ENCODE measurements at places on chromosomes 1 and 21.

- DNase-seq: no peak
Measured at GRCh38 chr1:51512606-51513005, 6.5 kb downstream of the EPS15 start.

- no peak for DNase-seq
Measured at GRCh38 chr1:201737352-201738060, 91.5 kb upstream of the IPO9 start.

DNA sequence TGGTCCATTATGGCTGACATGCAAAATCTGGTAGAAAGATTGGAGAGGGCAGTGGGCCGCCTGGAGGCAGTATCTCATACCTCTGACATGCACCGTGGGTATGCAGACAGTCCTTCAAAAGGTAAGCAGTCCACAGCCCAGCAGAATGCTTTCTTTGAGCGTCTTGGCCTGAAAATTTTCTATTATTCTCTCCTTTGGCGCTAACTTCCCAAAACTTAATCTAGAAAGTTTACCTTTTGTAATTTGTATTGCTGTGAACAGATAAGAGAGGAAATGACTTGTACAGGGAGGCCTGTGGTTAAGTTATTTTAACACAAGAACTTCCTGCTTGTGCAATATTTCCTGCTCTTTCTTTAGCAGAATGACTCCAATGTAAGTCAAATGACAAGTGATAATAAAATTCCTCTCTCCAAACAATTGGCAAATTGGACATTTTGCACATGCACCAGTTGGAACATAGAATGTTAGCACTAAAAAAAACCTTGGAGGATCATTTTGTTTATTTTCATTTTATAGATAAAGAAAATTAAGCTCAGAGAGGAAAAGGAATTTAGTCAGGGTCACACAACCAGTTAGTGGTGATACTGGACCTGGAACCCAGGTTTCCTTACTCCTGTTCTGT lies 18.9 kb downstream of the CAP1 start:
- DNase-seq: peak; percentile 42

DNA sequence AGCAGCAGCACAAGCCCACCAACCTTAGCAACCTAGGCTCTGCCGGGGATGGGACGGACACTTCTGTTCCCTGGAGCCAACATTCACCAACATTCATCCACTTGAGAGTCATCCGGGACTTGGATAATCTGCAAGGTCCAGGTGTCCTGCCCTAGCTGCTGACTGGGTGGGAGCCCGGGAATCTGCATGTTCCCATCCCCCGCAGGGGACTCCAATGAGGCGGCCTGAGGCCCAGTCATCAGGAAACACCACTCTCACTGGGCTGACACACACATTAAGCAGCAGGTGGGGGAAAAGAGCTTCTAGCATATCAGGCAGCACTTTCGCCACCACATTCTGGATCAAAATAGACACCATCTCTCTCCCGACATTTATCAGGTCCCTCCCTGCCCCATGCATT lies 38.4 kb upstream of the CCSAP start:
- DNase-seq: no peak

- DNase-seq: no peak
Measured at GRCh38 chr1:61332796-61333195, 250.4 kb downstream of the NFIA start.

- DNase-seq: no peak
Measured at GRCh38 chr1:234907940-234908405, 220.7 kb downstream of the TOMM20 start.

DNA sequence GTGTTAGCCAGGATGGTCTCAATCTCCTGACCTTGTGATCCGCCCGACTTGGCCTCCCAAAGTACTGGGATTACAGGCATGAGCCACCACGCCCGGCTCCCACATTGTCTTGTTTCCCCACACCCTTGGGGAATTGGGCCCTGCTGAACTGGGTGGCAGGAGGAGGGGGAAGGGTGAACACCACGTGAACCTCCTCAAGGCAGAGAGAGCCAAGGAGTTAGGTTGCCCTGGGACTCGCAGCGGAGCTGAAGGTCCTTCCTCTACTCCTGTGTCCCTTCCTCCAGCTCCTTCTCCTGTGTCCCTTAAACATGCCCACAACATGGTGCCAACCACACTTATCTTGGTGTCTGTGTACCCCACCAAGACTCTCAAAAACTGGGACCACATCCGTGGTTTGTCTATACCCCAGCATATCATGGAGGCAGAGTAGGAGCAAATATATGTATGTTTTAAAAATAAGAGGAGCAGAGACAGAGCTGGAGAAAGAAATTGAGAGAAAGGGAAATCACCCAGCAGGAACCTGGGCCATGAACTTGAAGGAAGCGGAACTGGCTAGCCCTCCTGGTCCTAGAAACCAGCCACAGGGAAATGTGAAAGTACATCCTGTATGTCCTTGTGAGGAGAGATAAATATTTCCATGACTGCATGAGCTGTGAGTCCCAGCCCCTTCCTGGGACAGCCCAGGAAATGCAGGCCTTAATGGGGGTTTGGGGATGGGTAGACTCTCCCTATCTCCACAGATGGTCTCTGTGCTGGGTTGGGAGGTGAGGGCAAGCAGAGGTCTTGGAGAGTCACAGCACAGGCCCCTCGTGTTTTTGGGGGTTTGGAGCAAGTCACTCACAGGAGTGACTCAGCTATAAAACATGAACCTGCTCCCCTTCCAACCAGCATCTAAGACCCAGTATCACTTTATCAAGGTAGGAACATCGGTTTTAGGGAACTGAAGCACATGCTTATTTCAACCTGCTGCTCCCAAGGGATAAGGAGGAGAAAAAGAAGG lies 9.4 kb upstream of the TAL1 start:
- DNase-seq: no peak

DNA sequence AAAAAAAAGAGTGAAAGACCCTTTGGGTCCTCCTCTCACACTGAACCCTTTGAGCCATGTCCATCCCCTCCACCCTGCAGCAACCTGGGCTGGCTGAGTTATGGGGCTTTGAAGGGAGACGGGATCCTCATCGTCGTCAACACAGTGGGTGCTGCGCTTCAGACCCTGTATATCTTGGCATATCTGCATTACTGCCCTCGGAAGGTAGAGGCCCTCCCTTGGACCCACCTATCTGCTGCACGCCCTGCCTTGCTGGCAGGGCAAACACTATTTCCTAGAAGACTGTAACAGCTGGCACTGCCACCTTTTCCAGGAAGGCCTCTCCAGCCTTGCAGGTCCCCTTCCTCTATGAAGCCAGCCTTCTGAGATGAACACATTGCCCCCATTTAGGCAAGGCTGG lies 1.1 kb downstream of the SLC50A1 start:
- no peak for DNase-seq

- DNase-seq: no peak
Measured at GRCh38 chr1:47390843-47391242, 25.2 kb upstream of the FOXE3 start.

DNA sequence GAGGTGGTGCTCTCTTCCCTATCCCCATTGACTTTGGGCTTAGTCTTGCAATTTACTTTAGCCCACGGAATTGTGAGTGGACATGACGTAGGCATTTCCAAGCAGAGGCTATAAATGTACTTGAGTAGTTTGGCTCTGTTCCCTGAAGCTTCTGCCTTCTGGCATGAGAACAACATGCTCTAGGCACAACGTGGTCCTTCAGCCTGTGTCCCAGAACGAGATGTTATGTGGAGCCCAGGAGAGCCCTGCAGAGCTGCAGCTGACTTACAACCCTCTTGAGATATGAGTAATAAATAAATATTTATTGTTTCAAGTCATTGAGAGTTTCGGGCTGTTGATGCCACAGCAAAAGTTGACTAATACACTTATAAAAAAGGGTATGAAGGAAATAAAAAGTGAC lies 105.2 kb upstream of the HMGB4 start:
- no peak for DNase-seq

DNA sequence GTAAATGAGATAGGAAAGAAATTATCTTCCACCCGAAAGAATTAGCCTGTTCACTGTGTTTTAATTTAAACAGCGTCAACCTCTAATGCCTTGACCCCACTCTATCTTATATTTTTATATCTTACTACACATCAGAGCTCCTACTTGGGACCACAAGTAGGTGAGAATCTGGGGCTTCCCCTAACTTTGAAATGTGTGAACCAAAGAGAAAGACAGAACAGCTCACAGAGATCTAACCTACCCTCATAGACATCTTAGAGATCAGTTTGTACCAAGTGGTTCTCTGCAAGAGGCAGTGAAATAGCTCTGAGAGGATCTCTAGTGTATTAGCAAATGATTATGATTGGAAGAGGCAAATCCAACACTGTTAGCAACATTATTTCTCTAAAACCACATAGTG lies 31.0 kb upstream of the IFI16 start:
- DNase-seq: no peak

- DNase-seq: no peak
Measured at GRCh38 chr1:11187000-11187399, 2.2 kb upstream of the ANGPTL7 start.

DNA sequence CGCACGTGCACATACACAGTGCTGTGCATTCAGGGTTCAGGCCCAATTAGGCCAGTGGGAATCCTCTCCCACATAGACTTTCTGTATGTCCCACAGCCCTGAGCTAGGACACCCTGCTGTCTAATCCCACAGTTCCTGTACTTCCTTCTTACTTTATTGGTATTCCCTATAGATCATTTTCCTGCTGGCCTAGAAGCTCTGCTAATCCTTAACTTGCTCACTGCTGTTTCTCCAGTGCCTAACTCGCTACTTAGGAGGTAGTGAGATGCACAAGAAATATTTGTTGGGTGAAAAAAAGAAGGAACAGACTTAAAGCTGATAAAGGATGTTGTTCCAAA lies 34.1 kb upstream of the FHAD1 start:
- no peak for DNase-seq

- no peak for DNase-seq
Measured at GRCh38 chr1:193471981-193472380, 285.6 kb upstream of the B3GALT2 start.

GRCh38 chr1:153293480-153293775 lies 19.3 kb downstream of the PGLYRP3 start:
- no peak for DNase-seq

DNA sequence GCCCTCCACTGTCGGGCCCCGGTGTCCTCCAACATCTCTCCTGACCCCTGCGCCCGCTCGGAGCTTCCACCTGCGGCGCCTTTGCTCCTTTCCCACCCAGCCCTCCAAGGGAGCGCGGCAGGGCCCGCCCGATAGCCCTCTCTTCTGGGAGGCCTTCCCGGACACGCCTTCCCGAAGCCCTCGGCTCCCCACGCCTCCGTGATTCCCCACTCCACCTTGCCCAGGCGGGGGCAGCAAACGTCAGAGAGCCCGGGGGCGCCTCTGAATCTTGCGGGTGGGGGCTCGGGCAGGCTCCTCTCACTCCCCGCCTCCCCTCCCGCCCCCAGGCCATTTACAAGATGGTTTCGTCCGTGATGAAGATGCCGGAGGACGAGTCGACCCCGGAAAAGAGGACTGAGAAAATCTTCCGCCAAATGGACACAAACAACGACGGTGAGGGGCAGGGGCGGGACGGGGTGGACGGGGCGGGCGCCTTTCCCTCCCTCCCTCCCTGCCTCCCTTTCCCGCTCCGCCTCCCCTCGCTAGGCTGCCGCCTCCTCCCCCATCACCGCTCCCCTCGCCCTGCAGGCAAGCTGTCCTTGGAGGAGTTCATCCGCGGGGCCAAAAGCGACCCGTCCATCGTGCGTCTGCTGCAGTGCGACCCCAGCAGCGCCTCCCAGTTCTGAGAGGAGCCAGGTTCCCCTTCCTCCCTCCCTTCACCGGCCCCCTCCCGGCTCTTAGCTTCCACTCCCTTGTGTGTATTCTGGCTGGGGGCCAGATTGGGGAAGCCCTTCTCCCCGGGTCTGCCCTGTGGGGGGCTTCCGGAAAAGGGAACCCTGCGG lies 7.1 kb downstream of the HPCA start:
- no peak for DNase-seq

DNA sequence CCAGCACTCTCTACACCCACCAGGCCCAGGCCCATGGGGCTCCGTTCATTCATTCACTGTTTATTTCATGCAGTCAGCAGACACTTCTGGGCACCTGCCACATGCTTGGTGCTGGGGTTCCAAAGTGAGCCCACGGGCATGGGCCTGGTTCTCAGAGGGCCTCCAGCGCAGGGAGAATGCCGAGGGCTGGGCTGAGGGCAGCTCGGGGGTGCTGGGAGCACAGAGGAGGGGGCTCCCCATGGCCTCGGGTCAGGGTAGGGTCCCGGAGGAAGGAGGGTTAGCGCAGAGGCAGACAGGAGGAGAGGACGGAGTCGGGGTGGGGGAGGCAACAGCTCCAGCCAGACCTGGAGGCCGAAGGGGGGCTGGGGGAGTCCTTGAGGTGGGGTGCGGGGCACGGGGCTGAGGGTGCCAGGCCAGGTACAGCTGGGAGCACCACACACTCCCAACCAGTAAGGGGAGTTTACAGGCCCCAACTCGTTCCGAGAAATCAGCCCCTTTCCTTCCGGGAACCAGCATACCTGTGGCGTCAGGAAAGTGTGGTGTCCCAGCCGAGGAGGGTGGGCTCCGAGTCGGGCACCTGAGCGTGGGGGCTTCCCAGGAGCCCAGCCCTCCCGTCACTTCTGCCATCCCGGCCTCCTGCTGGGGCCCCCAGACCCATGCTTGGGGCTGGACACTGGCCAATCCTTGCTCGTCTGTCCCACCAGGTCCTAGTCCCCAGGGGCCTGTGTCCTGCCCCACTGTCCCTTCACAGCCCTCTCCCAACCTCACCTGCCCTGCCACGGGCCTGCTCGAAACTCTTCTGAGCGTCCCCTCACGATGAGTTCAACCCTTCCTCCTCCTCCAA lies 10.8 kb downstream of the ARHGEF16 start:
- DNase-seq: no peak

GRCh38 chr1:194517567-194517966 lies 1331.2 kb upstream of the B3GALT2 start:
- DNase-seq: no peak

DNA sequence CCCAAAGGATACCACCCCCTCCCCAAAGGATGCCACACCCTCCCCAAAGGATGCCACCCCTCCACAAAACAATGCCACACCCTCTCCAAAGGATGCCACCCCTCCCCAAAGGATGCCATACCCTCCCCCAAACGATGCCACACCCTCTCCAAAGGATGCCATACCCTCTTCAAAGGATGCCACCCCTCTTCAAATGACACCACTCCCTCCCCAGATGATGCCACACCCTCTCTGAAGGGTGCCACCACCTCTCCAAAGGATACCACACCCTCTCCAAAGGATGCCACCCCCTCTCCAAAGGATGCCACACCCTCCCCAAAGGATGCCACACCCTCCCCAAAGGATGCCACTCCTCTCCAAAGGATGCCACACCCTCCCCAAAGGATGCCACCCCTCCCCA lies 21.6 kb upstream of the TRIM17 start:
- no peak for DNase-seq

GRCh38 chr21:42425591-42425990 lies 21.9 kb downstream of the UBASH3A start:
- DNase-seq: no peak

DNA sequence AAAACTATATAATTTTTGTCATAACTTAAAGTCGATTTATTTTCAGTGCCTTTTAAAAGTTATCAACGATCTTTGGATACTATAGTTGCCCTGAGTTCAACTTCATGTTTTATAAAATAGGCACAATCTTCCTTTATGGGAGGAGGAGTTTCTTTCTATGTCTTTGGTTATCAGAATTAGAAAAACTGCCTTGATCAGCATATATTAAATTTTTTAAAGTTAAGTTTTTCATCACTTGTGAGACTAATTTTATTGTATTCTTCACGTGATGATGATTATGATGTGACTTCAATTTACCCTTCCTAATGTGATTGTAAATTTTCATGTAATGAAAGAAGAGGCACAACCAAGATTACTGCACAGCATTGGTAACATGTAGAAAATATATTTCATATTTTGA lies 58.2 kb upstream of the TMPRSS15 start:
- no peak for DNase-seq
